ENCODE measurements at places on chromosomes 7 and 10.

GRCh38 chr7:139899328-139899955 lies 70.4 kb downstream of the TBXAS1 start:
- DNase-seq: no peak

DNA sequence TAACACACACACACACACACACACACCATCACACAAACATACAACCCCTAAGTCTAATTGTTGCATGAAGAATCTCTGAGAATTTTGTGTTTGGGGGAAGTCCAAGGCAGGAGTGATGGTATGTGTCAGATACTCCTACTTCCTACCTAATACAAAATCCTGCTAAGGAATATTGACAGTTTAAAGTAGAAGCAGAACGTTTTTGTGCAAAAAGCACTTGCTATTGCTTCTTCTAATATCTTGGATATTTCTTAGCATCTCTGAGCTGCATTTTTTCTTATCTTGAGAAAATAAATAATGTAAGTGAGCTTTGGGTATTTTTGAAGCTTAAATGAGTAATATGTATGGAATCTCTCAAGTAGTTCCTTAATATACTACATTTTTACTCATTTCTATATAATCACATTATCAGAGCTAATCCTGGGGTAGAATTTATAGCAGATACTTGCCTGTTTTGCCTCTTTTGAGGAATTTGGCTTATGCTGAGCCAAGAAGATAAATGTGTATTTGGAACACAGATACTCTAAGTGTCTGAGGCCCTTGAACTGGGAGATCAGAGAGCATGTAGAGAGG lies 212.3 kb downstream of the DKK1 start:
- no peak for DNase-seq

GRCh38 chr10:76743169-76743568 lies 894.4 kb downstream of the KCNMA1 start:
- DNase-seq: no peak

DNA sequence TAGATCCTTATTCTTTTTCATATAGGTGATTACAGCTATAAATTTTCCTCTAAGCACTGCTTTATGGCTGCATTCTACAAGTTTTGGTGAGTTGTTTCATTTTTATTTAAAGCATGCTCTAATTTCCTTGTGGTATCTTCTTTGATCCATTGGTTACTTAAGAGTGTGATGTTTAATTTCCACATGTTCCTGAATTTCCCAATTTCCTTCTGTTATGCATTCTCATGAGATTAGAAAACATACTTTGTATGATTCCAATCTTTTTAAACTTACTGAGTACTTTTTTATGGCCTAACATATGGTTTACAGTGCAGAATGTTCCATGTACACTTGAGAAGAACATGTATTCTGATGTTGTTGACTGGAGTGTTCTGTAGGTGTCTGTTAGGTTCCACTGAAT lies 53.4 kb downstream of the MYL10 start:
- DNase-seq: no peak

GRCh38 chr10:12811826-12812225 lies 189.7 kb downstream of the CCDC3 start:
- no peak for DNase-seq

DNA sequence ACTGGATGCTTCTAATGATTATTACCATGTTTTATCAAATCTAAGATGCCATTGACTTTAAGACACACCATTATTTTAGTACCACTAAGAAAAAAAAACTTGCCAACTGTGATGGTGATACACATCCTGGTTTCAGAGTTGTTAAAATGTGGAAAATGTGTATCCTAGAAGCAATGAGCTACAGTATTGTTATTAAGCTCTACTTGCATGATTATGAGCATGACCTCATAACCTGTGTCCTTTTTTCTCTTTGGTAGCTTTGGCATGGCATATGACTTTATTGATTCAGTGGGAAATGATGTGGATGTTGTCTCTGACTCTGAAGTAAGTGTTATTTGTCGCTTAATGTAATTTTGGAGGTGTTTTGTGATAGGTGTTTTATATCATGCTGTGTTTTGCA lies 3.3 kb downstream of the EDRF1 start:
- DNase-seq: no peak

- DNase-seq: no peak
Measured at GRCh38 chr7:11548532-11548931, 283.5 kb downstream of the THSD7A start.

- DNase-seq: no peak
Measured at GRCh38 chr7:132494474-132494873, 81.8 kb downstream of the PLXNA4 start.

DNA sequence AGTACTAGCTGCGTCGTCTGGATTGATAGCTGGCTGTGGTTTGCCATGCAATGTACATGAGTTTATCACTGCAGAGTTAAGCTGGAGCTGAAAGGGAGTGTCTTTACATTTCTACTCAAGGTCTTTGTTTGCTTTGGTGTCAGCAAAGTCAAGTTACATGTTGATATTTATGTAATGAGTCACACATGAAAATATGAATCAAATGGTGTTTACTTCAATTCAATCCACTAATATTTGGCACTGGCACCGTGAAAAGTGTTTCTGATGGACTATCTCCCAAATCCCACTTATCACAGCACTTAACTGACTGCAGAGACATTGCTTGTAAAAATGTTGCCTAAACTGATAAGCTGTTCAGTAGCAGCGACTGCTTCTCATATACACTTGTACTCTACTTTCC lies 395.9 kb downstream of the TFEC start:
- DNase-seq: no peak

GRCh38 chr10:107094824-107095522 lies 69.5 kb downstream of the SORCS1 start:
- DNase-seq: no peak

GRCh38 chr10:129759214-129760002 lies 204.7 kb downstream of the EBF3 start:
- DNase-seq: no peak

DNA sequence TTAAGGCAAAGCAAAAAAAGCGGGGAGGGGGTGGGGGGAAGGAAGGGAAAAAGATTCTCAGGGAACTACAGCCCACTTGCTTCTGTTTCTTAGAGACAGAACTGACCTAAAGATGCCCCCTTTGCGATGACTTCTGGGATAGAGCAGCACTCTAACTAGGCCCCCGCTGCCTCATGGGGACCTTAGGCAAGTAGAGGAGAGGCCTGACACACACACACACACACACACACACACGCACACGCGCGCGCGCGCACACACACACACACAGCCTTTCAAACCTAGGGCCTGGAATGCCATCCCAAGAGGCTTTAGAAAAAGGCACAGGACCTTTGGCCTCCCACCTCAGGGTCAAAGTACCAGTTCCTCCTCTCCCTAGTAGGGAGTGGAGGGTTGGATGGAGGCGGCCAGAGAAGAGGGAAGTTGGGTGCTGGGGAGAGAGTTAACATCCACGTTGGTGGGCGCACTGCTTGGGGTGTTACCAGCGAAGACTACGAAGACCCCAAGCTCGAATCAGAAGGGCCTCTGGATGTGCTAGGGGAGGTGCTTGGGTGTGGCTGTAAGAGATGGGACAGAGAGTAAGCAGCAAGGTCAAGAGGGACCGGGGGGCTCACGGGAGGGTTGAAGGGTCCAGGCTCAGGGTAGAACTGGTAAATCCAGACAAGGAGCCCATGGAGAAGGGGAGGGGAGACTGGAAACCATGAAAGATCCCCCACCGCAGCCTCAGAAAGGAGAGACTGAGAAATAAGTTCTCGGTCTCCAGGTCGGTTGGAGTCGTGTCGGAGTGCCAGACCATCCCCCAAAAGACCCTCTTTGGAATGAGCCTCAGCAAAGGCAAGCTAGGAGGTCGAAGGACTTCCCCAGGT lies 1.2 kb upstream of the COL1A2 start:
- no peak for DNase-seq

DNA sequence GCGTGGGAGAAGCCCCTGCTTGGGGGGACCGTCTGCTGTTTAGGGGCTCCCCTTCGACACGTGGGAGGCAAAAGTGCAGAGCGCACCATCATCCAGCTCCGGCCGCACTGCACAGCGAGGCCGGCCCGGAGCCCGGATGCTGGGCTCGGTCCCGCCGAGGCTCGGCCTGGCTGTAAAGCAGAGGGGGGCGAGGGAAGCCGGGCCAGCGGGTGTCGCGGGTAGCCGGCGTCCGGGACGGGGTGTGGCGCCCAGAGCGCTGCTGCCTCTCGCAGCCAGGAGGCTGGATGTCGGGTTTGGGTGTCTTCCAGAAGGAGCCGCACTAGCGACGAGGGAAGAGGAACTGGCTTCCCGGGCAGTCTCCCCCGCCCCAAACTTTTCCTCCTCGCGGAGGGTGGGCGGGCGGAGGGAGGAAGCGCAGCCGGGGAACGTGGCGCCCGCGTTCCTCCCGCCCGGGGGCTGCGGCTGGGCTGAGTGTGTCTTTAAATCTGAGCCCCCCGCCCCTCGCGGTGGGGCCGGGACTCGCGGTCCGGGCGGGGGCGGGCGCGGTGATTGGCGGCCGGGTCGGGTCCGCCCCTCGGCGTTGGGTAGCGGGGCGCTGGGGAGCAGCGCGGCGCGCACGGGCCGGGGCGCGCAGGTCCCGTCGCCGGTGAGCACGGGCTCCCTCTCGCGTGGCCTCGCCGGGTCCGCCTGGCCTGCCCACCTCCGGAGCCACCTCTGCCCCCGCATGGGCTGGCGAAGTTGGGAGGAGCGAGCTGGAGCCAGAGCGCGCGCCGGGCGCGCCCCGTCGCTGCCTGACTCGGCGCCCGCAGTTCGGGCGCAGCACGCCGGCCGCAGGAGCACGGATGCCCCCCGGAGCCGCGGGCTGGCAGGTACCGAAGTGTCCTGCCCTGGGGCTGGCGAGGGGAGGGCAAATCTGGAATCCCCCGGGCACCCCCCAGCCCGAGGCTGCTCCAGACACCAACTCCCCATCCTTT lies at the start of gene PALD1:
TSS of gene PALD1 (plus strand) at position 577 of the 974 bp plus-strand sequence. CDS start 47,185 bp downstream, outside the sequence.
- peak; percentile 13 for DNase-seq

GRCh38 chr10:35416619-35417312 lies 80.5 kb downstream of the CCNY start:
- DNase-seq: no peak

GRCh38 chr10:89845541-89846280 lies 144.3 kb downstream of the KIF20B start:
- no peak for DNase-seq

- DNase-seq: no peak
Measured at GRCh38 chr7:94616855-94617254, 39.1 kb downstream of the SGCE start.

GRCh38 chr10:75342397-75342796 lies 59.2 kb downstream of the ZNF503 start:
- no peak for DNase-seq

GRCh38 chr10:93751832-93752231 lies 5.9 kb upstream of the LGI1 start:
- DNase-seq: peak; percentile 19

GRCh38 chr7:74037609-74038008 lies 9.6 kb downstream of the ELN start:
- no peak for DNase-seq

- no peak for DNase-seq
Measured at GRCh38 chr10:78619115-78619851, 449.5 kb upstream of the ZMIZ1 start.

DNA sequence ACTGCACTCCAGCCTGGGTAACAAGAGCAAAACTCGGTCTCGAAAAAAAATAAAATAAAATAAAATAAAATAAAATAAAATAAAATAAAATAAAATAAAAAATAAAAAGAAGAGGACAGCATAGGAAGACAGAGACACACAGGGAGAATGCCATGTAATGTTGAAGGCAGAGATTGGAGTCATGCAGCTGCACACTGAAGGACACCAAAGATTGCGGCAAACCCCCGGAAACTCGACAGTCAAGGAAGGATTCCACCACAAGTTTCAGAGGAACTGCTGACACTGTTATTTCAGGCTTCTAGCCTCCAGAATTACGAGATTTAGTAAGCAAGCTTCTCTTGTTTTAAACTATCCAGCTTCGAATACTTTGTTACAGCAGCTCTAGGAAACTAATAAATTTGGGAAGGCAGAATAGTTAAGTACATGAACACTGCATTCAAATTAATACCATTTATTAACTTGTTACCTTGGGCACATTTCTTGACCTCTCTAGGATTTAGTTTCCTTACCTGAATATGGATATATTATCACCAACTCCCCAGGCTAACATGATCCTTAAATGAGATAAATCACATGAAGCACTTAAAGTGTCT lies 9.5 kb downstream of the CPED1 start:
- no peak for DNase-seq

- no peak for DNase-seq
Measured at GRCh38 chr7:33981671-33982424, 76.5 kb downstream of the BMPER start.

GRCh38 chr7:68729371-68729770 lies 868.9 kb upstream of the AUTS2 start:
- no peak for DNase-seq

DNA sequence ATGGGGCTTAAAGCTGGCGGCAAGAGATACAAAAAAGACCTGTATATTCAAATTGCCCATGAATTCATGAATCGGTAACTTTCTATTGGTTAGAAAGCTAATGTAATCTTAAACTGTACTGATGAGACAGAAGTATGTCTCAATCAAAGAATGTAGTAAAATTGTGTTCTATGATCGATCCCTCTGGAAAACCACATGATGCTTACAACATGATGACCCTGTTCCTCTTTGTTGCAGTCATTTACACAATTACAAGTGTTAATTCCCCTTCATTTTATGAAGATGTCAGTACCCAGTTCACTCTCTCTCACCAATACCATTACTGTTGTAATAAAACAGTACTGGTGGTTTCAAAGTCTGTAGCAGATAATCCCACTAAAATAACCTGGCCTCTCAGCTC lies 10.1 kb downstream of the KIF5B start:
- no peak for DNase-seq

- no peak for DNase-seq
Measured at GRCh38 chr10:63836666-63837442, 315.7 kb downstream of the REEP3 start.

- DNase-seq: peak; percentile 9
Measured at GRCh38 chr7:65269150-65269856, 104.4 kb upstream of the ZNF92 start.

- no peak for DNase-seq
Measured at GRCh38 chr10:70969188-70969587, 80.8 kb upstream of the PCBD1 start.

DNA sequence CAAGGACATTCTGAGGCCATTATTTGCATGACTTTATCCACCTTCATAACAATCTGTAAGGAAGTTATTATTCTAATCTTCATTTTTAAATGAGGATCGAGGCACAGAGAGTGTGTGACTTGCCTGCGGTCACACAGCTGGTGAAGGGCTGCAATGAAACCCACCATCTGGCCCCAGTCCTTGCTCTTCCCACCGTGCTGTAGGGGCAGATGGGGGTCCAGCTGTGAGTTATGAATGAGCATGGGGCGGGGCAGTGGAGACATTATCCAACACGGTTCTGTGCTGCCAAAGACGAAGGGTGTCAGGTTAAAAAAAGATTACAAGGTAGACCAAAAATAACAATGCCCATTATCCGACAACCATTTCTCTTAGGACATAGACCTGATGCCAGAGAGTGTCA lies 417.5 kb upstream of the MGMT start:
- no peak for DNase-seq

GRCh38 chr7:75921479-75921878 lies 6.5 kb downstream of the POR start:
- DNase-seq: no peak
